Activated naive CD4-positive, alpha-beta T cell treated with anti-CD3 and anti-CD28 coated beads for 36 hours (primary cell): ENCODE measurements at places on chromosomes 12 and 14. TPM values are rescaled to one million over a fixed set of nuclear protein-coding genes. Genes with fewer than 3 reads are reported as not detected.

GRCh38 chr12:73656375-73656774, 881.3 kb upstream of the ATXN7L3B start:
- DNase-seq = no peak

DNA sequence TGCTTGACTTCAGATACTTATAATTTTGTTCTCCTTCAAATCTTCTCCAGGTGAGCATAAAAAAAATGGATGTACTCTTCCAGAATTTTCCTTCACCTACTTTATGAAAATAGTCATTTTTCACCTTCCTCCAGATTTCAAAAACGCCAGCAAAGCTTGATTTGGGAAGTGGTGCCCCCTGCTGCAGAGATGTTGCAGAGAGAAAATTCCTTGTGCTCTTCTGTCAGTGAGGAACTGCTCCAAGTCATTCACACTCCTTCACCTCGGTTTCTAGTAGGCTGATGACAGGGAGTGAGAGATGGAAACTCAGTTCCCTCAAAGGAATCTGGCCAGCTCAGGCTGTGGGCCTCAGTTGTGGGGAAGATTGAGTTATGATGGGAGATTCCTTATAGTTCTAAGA, 24.2 kb upstream of the RNASE3 start:
- peak; percentile 9 for DNase-seq

- DNase-seq = peak; percentile 86
Observed at GRCh38 chr12:124914392-124915238, at the start of gene UBC. Gene UBC, minus strand, starts transcription at chr12:124914650. Its CDS starts 879 bp downstream, at chr12:124913771.

- no peak for DNase-seq
Observed at GRCh38 chr12:76546889-76547288, 12.7 kb downstream of the OSBPL8 start.

DNA sequence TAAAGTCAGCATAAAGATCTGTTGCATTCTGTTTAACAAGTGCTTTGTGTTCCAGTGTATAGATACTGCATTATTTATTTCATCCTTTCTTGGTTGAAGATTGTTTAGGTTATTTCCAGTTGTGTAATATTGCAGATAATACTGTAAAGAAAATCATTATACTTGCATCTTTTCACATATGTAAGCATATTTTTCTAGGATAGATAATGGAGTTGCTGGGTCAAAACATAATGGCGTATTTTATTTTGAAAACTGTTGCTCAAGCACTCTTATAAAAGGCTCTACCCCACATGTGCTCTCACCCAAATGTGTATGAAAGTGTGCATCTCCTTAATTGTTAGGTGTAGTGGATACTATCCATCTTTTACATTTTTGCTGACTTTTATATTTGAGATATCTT, 274.4 kb downstream of the FBXL14 start:
- DNase-seq = no peak

DNA sequence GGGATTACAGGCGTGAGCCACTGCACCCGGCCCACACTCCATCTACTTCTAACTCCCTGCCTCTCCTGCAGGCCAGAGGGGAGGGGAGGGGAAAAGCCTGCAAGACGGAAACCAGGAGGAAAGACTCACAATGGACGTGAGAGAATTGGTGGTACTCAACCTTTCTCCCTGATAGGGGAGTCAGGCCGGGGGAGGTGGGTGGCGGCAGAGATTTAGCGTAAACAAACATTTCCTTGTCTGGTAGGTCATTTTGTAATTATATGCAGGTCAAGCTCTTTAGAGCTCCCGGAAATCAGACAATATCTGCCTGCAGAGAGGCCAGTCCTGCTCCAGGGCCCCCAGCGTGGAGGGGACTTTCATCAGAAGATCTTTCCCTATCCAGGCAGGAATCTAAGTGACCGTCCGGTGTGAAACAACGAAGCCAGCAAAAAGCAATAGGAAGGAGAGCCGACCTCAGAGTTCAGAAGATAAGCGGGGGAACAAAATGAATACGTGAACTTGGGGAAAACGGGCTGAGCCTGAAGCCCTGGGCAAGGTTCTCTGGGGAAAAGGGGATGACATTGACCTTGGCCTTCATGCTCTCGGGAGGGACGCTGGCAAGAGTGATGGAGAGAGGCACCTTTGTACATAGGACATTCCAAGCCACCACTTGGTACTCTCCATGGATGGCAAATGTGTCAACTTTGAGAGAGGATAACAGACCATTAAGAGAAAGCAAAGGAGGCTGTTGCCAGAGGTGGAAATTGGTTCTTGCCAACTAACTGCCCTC, 62.3 kb downstream of the SPRING1 start:
- no peak for DNase-seq

- no peak for DNase-seq
Observed at GRCh38 chr12:12812618-12813119, 477 bp upstream of the DDX47 start.

RAPGEF3 gene
- 1.5 TPM for total RNA-seq

DNA sequence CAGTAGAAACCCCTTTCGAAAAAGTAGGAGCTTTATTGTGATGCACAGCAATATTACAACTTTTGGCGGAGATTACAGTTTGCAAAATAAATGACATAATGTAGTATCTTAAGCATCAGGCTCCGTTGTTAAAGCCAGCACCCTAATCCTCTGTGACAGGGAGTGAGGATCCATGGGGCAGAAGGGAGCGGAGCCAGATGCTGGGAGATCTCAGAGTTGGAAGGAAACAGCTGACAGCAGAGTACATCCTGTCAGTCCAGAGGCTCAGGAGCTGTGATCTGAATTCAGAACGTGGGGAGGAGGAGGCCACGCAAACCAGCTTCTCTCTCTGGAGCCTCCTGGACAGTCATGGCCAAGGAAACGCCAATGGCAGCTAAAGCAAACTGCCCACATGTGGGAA, 55.7 kb downstream of the TMTC1 start:
- DNase-seq = no peak

DNA sequence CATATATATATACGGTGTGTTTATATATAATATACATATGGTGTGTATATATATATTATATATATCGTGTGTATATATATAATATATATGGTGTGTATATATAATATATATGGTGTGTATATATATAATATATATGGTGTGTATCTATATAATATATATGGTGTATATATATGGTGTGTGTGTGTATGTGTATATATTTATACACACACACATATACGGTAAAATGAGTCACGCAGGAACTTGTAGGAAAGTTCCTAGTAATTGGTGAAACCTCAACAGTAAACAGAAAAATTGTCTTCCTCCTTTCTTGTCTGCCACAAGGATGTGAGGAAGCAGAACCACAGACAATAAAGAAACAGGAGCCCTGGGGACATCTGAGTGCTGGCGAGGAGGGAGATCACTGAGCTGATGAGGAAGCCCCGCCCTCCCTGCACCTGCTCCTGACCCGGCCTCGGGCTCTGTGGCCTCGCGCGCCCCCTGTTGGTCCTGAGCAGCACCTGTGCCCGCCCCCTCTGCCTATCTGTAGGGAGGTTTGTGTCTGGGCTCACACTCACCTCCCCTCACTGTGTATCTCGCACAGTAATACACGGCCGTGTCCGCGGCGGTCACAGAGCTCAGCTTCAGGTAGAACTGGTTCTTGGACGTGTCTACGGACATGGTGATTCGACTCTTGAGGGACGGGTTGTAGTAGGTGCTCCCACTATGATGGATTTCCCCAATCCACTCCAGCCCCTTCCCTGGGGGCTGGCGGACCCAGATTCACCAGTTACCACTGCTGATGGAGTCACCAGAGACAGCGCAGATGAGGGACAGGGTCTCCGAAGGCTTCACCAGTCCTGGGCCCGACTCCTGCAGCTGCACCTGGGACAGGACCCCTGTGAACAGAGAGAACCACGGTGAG, 1079.4 kb downstream of the TMEM121 start:
- peak; percentile 90 for DNase-seq

DNA sequence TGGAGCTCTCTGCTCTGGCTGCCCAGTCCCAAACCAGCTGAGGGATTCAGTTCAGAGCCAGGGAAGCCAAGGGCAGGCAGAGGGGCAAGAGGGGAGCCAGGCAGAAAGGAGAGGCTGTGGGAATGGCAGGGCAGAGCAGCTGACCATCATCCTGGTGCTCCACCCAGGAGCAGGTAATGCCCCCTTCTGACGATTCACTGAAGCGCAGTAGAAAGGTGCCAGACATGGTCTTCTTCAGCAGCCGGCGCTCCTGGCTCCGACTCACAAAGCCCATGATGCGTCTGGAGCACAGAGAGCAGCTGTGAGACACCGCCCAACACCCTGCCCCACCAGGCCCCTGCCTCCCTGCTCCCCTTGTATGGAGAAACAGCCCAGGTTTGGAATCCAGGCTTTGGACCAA, 8.0 kb downstream of the IL23A start:
- peak; percentile 50 for DNase-seq

DNA sequence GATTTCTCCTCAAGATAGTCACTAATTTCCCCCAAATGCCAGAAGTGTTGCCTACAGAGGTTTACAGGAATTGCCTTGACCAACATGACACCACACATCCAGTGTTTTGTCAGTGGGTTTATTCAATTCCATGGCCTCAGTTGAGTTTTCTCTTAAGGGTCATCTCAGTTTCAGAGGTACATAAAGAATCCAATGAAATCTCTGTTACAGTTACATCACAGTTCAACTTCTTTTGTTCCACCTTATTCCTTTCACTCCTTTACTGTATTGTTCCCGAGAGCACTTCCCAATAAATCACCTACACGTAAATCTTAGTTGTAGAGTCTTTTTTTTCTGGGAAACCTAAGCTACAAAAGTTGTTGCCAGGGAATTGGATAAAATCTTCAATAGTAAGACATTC, 73.6 kb upstream of the GARIN6 start:
- DNase-seq = no peak

THAP2 gene
- 9.4 TPM for total RNA-seq

- no peak for DNase-seq
Observed at GRCh38 chr14:94412671-94413638, 24.6 kb upstream of the SERPINA1 start.

DNA sequence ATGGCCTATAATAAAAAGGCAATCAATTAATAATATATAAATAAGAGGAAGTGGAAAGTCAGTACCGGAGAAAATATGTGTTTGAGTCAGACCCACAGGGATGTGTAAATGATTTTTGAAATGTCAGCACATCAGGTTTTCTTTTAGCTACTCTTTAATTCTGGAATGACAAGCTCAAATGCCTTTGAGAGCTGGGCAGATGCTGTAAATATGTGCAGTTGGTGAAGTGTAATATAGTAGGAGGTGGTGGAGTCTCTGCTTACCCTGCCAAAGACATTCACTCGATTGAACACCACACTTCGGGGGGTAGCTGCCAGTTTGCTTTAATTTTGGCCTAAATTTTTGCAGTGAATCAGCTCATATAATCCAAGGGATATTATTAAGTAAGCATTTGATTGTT, 93.0 kb downstream of the PLEKHA5 start:
- DNase-seq = no peak

GRCh38 chr14:38721822-38722431, 381.1 kb downstream of the SEC23A start:
- peak; percentile 64 for DNase-seq

- peak; percentile 71 for DNase-seq
Observed at GRCh38 chr12:2795291-2796186, 769 bp downstream of the FKBP4 start.

GRCh38 chr12:110073049-110073831, 24.9 kb upstream of the C12orf76 start:
- peak; percentile 52 for DNase-seq

DNA sequence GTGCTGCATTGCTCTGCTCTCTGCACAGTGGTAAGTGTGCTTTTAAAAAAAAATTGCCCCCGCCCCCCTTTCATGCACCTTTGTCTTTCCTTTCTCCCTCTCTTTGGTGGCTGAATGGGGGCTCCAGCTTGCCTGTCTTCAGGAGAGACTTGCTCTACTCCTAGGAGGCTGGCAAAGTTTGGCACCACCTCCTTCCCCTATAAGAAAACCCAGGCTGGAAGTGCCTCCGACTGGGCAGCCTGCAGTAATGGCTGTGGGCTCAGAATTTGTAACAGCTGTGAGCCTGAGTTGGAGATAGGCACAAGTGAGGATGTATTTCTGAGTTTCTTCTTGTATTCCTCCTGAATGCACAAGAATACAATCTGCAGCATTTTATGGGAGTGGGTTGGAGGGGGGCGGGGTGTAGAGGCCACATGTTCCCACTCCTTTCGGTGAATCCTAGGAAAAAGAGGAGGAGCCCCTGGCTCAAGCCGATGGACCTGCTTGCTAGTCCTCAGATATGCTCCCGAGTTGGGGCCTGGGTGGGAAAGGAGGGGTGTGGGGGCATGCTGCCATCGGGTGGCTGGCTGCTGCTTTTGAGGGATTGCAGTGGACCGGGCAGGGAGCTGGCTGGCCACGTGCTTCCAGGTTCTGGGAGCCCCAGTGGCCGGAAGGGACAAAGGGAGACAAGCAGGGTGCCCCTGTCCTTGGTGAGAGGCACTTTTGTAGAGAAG, 124.3 kb downstream of the TSPAN9 start:
- DNase-seq = no peak

DNA sequence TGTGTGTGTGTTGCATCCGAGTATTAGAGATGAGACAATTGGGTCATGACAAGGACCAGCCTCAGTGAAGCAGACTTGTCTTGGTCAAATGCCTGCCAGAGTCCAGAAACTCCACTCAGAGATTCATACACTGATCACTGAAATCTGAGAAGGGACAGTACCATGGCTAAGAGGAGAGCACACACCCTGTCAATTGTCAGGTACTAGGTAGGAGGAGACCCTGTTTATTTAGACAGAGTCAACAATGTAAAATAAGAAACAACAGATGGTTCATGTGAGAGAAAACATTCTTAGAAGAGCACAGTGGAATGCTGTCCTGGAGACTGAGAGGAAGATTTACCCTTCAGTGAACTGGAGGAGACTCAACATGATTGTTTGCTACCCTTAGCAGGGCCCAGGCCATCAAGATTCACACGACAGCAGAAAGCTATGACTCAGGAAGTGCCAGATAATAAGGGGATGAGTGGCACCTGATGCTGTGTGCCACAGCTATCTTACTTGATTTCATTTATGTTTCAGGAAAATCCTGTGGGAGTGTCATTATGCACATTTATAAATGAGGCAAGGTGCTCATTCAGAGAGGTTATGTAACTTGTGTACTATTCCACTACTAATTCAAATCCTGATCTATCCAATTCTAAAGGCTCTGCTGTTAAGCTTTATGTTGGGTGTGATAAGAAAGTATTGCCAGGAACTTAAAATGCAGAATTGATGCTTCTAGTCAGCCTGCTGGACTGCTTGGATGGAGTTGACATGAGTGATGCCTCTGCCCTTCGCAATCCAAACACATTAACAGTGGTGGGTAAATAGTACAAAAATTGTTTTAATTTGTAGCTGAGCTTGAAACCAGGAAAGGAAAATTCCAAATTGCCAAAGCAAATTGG, 136.6 kb upstream of the NEDD1 start:
- no peak for DNase-seq

GRCh38 chr14:105315211-105315721, 718 bp downstream of the PACS2 start:
- DNase-seq = peak; percentile 64

GRCh38 chr12:65199604-65200003, 30.2 kb downstream of the LEMD3 start:
- DNase-seq = no peak

PPFIA2 gene
- total RNA-seq = not detected

DNA sequence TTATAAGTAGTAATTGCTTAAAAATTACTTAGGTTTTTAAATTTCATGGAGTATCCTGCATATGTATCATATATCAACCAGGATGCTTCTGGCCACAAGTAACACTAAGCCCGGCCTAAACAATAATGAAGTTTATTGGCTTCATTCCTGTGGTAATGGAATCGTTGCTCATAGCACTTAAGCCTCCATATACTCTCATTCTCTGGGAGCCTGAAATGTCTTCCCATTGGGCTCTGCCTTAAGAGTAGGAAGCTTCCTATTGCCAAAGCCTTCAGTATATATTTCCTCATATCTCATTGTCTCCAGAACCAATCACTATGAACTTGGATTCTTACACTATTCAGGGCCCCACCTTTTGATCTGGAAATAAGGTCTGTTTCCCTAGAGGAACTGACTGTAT, 83.8 kb upstream of the DNM1L start:
- DNase-seq = no peak

RNFT2 gene
- total RNA-seq = 13.0 TPM

FERMT2 gene
- 3.0 TPM for total RNA-seq
